ENCODE measurements at places on chromosomes 11 and 22. TPM values are rescaled to one million over a fixed set of nuclear protein-coding genes. Genes with fewer than 3 reads are reported as not detected.

GRCh38 chr11:113314389-113315301, at the start of gene TTC12:
TSS of gene TTC12 (plus strand) at chr11:113314583. CDS start at chr11:113316258, 1,675 bp downstream.
- DNase-seq, result peak; percentile 92

GRCh38 chr22:19497245-19497644, 17.5 kb downstream of the CDC45 start:
- DNase-seq, result peak; percentile 17

DNA sequence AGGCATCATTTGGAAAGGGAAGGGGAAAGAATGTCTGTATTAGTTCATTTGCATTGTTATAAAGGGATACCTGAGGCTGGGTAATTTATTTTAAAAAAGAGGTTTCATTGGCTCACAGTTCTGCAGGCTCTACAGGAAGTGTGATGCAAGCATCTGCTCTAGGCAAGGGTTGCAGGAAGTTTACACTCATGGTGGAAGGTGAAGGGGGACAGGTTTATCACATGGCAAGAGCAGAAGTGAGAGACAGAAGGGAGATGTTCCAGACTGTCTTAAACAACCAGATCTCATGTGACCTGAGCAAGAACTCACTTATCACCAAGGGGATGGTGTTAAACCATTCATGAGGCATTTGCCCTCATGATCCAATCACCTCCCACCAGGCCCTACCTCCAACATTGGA, 90.6 kb downstream of the CCDC83 start:
- DNase-seq, result no peak

DNA sequence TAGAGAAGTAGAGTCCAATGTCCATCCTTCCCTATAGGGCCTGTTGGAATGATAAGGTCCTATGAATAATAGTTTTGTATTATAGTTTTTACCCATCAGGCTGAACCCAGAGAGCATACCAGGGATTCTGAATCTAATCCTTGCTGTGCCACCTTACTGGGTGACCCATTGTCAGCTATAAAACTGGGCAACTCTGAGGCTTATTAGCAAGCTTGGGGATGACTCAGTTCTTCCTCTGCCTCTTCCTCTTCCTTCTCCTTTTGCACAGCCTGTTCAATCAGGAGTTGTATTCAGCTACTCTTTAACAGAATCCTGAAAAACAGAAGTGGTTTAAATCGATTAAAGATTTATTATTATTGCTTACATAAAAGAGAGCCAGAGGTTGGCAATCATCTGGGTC, 8.9 kb downstream of the HEPHL1 start:
- DNase-seq, result no peak

GRCh38 chr22:24751518-24751917, 23.0 kb downstream of the PIWIL3 start:
- DNase-seq, result no peak

- no peak for DNase-seq
Measured at GRCh38 chr22:23083315-23084021, 13.1 kb downstream of the GNAZ start.

- no peak for DNase-seq
Measured at GRCh38 chr22:43393132-43393843, 18.5 kb upstream of the MPPED1 start.

DNA sequence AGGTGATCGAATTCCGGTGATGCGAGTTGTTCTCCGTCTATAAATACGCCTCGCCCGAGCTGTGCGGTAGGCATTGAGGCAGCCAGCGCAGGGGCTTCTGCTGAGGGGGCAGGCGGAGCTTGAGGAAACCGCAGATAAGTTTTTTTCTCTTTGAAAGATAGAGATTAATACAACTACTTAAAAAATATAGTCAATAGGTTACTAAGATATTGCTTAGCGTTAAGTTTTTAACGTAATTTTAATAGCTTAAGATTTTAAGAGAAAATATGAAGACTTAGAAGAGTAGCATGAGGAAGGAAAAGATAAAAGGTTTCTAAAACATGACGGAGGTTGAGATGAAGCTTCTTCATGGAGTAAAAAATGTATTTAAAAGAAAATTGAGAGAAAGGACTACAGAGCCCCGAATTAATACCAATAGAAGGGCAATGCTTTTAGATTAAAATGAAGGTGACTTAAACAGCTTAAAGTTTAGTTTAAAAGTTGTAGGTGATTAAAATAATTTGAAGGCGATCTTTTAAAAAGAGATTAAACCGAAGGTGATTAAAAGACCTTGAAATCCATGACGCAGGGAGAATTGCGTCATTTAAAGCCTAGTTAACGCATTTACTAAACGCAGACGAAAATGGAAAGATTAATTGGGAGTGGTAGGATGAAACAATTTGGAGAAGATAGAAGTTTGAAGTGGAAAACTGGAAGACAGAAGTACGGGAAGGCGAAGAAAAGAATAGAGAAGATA, at the start of gene MALAT1:
MALAT1 (plus strand) TSS at position 69 of the 736 bp plus-strand sequence.
- peak; percentile 92 for DNase-seq

DNA sequence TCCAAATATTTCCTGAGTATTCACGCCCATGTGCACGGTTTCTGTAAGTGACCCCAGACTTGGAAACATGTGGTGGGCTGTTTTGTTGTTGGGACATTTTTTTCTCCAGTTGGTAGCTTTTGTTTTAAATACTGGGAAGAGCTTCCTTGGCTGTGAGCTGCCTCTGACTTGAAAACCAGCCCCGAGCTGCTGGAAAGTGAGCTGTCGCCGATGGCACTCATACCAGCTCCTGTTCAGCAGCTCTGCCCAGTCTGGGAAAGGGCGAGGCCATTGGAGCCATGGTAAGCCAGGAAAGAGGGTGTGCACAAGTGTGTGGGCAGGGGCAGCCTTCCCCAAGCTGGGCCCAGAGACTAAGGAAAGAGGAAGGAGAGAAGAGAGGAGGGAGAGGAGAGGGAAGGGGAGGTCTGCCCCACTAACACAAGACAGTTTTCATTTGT, 3.2 kb upstream of the FLI1 start:
- DNase-seq, result no peak

- DNase-seq, result peak; percentile 37
Measured at GRCh38 chr11:12110714-12111548, 541 bp downstream of the MICAL2 start.

GRCh38 chr11:131612533-131612932, 242.1 kb downstream of the NTM start:
- no peak for DNase-seq

DNA sequence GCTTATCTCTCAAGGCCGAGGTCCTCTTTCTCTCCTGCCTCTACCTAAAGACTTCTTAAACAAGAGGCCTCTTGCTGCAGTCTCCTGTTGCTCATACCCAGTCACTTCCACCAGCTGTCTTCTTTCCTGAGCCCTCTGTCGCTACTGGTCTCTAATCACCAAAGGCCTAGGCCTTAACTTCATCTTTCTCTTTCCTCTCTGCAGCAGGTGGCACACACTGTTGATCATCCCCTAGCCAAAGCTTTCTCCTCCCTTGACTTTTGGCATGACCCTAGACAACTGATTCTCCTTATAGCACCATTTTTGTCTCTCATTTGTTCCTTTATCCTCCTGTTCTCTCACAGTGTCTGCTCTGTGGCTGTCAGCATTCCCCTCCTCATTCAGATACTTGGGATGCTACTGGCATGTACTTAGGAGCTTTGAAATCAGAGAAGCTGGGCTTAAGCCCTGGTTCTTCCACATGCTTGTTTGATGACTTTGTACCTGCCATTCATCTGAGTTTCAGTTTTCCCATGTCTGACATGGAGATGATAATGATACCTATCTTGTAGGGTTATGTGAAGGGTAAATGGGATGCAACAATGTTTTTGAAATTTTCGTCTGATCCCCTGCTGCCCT, 22.4 kb downstream of the ENDOD1 start:
- no peak for DNase-seq

DNA sequence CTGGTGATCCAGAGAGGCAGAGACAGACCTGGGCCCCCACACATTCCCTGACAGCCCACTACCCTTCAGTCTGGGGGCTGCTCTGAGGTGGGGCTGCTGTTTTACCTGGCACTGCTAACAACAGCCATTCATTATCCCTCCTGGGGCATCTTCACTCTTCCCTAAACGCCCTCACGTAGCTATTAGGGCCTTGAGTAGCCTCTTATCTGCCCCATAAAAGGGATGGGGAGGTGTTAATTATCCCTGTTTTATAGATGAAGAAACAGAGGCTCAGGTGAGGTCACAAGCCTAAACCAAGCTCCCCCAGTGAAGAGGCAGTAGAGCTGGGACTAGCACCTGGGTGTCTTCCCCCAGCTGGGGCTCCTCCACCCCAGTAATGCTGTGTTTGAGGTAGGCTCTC, 79.5 kb downstream of the KIAA1671 start:
- no peak for DNase-seq

GRCh38 chr11:2678396-2678795, 21.4 kb downstream of the KCNQ1OT1 start:
- no peak for DNase-seq

DNA sequence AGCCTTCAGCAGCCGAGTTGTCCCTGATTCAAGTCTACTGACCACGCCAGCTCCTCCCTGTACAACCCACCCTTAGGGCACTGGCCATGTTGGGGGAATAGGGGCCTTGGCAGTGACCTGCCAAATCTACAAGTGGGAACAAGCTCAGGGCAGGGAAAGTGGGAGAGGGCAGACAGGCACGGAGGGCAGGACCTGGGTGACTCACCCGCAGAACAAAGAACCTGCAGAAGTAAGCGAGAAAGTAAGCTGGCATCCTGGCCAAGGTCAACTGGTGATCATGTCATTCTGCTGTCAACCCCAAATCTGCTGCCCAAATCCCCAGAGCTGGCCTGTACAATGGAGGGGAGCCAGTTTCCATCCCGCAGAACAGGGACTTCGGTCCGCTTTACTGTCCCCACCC, 7.9 kb upstream of the SCGB1A1 start:
- no peak for DNase-seq

DNA sequence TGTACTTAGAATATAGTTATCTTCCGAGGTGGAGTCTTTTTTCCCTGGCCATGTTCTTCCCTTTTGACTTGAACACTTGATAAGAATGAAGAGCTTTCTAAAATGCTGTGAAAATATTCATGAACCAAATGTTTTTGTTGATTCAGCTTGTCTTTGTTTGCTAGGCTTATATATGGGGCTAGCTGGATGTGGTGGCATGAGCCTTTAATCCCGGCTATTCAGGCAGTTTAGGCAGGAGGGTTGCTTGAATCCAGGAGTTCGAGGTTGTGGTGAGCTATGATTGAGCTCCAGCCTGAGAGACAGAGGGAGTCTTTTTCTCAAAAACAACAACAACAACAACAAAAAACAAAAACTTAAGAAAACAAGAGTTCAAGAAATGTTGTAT, 23.1 kb downstream of the CBL start:
- no peak for DNase-seq

GRCh38 chr11:85665733-85666132, 804 bp upstream of the CREBZF start:
- no peak for DNase-seq

GRCh38 chr11:19394525-19395016, 153.8 kb upstream of the E2F8 start:
- DNase-seq, result no peak

DNA sequence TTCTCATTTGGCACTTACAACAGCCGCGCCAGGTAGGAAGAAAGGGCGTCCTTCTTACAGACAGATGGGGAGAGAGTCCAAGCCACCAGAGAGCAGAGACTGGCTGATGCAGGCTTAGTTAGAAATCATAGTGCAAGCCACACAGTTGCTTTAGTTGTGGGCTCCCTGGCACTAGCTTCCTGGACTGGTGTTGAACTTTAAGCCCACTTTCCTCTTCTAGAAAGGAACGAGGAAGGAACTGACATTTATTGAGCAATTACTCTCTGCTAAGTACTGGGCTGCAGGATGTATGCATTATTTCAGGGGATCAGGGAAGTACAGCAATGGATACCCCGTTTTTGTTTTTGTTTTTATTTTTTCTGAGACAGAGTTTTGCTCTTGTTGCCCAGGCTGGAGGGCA, 3.0 kb downstream of the BACE1 start:
- no peak for DNase-seq

GRCh38 chr11:71452199-71453036, 585 bp upstream of the NADSYN1 start:
- no peak for DNase-seq

GRCh38 chr11:91299980-91300379, 924.6 kb upstream of the FAT3 start:
- DNase-seq, result no peak

Gene PATE1
- total RNA-seq, result not detected

Gene OR52K1
- total RNA-seq, result not detected

Gene CRYBB3
- not detected for total RNA-seq

Gene RGL4
- not detected for total RNA-seq

Gene GPR152
- not detected for total RNA-seq

Gene DUSP8
- total RNA-seq, result 1.1 TPM

Gene CABP4
- 3.0 TPM for total RNA-seq

Gene BLID
- not detected for total RNA-seq

All from MG63 (cell line).